ENCODE measurements at places on chromosomes 16 and 17.

GRCh38 chr16:57091200-57091974 is 996 bp upstream of the CPNE2 start:
- DNase-seq = no peak

GRCh38 chr16:67969254-67970039 is 1.0 kb upstream of the SLC12A4 start:
- DNase-seq = no peak

DNA sequence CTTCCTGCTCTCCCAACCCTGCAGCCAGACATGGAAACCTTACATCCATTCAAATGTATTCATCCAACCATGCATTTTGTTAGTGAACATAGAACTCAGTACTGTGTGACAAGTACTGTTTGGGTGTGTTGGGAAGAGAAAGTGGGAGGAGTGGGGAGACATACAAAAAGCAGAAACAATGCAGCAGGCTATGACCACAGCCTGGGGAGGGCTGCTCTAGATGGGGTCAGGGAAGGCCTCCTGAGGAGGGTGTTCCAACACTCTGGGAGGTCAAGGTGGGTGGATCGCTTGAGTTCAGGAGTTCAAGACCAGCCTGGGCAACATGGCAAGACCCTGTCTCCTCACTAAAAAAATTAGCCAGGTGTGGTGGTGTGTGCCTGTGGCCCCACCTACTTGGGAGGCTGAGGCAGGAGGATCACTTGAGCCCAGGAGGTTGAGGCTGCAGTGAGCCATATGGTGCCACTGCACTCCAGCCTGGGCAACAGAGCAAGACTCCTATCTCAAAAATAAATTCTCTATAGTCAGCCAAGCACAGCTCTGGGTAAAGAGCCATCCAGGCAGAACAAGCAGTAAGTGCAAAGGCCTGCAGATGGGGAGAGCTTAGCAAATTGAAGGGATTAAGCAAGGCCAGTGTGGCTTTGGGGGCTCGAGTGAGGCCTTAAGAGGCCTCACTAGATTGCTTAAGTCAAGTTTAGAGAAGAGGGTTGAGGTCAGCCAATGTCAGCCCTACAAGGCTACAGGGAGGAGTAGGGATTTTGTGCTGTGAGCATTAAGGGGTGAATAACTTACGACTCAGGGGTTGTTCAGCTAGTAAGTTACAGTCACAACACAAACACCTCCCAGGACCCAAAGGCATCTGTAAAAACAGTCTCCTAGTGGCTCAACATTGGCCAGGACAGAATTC is 5.5 kb downstream of the SLC13A2 start:
- no peak for DNase-seq

- no peak for DNase-seq
These were observed 16.6 kb upstream of the C16orf74 start for GRCh38 chr16:85767531-85767930.

GRCh38 chr17:66767154-66767933 is 67.6 kb upstream of the CACNG5 start:
- no peak for DNase-seq

DNA sequence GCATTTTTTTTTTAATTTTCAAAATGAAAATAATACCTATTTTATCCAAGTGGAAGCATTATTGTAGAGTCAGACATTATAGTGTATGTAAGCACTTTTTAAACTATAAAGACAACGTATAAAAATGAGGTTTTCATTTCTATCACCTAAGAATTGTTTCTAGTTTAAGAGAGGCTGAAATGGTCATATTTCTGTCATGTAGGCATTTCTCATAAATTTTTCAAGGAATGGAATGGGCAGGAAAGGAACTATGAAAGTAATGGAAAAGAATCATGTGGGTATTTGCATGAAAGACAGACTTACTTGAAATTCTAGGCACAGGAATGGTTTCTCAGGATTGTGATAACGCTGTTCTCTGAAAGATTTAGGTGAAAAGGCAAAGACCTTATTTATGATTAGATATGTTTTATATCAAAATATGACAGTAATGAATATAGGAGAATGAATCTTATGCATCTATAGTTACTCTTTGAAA is 67.4 kb downstream of the PPM1E start:
- no peak for DNase-seq

GRCh38 chr17:74978240-74978639 is 5.7 kb upstream of the HID1 start:
- no peak for DNase-seq

GRCh38 chr16:30054451-30054850 is 11.1 kb upstream of the ALDOA start:
- no peak for DNase-seq

GRCh38 chr17:73118139-73118538 is 25.7 kb upstream of the SLC39A11 start:
- no peak for DNase-seq

DNA sequence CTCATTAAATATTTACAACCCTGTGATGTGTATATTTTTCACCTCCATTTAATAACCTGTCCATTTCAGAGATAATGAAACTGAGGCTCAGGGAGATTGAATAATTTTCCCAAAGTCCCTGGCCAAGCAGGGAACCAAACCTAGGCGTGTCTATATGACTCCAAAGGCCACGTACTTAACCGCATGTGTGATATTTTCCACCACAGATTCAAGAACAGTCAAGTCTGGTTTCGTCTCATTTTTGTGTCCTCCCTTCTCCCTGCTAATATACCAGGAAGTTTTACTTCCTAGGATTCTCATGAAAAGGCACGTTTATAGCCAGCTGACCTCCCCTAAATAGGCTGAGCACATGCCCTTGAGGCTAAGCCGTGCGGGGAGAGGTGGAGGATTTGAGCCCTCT is 15.3 kb downstream of the WFIKKN2 start:
- no peak for DNase-seq

DNA sequence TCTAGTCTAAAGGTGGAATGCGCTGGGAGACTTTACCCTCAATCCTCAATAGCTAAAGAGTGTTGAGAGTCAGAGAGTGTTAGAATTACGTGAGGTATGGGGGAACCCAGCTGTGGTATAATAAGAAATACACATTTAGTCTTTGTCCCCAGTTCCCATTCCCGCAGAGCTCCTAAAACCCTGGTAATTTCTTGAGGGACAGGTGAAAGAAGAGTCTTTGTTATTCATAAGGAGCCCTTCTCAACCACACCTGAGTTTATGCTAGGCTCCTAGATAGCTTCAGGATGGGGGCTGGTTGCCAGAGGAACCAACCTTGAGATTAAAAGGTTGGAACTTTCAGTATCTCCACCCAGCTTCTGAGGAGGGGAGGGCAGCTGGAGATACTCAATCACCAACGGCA is 5.8 kb downstream of the ZNF18 start:
- DNase-seq = no peak

DNA sequence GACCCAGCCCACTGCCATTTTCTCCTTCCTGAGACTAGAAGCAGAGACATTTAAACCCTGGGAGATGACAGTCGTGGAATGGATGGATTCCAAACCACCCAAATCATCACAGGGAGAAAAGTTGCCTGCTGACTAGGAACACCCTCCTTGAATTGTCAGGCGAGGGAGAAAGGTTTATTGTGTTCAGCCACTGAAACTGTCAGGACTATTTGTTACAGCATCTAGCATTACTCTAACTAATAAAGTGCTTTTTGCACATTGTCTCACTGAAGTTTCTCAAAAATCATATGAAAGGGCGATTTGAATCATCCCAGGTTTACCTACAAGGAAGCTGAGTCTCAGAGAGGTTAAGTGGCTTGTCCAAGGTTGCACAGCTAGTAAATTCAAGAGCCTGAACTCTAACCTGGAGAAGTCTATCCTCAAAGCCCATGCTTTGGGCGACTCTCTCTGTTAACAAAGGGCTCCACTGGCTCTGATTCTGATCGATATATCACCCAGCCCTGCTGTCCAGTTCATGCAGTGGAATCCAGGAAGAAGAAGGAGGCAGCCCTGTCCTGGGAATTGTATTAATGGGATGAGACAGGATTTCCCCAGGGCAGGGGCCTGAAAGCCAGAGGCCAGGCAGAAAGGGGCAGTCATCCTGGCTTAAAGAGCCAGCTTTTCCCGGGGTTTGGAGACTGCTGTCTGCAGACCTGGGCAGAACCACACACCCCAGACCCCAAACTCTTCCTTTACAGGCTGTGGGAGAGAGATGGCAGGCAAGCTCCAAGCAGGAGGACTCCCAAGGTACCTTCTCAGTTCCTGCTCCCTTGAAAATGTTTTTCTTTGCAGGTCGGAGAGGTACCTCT is 37.5 kb downstream of the IRX3 start:
- no peak for DNase-seq

All from cortex of kidney (tissue), 1 donor.